ENCODE measurements at places on chromosomes 12 and 14.

DNA sequence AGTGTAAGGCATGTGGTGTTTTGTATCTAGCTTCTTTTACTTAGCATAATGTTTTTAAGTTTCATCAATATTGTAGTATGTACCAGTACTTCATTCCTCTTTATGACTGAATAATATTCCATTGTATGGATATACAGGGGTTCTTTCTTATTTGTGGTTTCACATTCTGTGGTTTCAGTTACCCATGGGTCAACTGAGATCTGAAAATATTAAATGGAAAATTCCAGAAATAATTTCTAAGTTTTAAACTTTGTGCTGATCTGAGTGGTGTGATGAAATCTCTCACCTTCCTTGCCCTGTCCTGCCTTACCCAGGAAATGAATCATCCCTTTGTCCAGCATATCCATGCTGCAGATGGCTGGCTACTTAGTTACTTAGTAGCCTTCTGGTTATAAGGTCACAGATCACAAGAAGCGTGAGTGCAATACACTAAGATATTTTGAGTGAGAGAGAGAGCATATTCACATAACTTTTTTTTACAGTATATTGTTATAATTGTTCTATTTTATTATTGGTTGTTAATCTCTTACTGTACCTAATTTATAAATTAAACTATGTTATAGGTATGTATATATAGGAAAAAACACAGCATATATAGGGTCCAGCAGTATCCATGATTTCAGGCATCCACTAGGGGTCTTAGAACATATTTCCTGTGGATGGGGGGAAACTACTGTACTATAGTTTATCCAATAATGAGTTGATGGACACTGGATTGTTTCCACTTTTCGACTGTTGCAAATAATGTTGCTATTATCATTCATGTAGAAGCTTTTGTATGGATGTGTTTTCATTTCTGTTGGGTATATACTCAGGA lies 59.6 kb upstream of the LRTM2 start:
- no peak for DNase-seq

- no peak for DNase-seq
These were observed 224.2 kb downstream of the RAD51B start for GRCh38 chr14:68043752-68044151.

DNA sequence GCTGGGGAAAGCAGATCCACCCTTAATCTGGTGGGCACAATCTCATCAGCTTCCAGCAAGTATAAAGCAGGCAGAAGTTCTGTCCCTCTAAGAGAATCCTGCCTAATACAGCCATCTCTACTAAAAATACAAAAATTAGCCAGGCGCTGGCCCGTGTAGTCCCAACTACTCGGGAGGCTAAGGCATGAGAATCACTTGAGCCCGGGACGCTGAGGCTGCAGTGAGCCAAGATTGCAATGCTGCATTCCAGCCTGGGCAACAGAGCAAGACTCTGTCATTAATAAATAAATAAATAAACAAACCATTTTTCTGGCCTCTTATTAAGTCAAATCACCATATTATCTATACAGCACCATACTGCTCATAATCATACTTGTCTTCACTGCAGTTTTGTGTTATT lies 111.2 kb downstream of the MED13L start:
- DNase-seq, result no peak

DNA sequence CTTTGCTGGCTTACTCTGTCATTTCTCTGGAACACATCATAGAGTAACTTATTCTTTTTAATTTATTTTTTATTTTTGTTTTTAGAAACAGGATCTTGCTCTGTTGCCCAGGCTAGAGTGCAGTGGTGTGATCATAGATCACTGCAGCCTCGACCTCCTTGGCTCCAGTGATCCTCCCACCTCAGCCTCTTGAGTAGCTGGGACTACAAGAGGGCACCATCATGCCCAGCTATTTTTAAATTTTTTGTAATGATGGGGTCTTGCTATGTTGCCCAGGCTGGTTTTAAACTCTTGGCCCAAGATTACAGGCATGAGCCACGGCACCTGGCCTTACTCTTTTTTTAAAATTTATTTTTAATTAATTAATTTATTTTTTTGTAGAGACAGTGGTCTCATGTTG lies 32.2 kb upstream of the RD3L start:
- no peak for DNase-seq

DNA sequence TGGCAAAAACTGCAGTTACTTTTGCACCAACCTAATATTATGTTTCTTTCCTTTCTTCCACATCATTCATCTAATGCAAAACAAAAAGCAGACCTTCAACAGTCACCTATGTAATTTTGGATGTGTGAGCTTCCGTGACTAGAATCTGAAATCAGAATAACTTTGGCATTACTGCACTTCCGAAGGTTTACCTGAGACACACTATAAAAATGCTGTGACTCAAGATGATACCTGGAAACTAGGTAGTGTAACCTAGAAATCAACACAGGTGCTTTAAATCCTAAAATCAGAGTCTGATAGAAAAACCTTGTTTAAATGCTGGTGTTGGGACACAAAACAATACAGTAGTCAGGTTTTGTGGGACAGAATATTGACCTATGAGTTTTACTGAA lies 2.2 kb downstream of the BTBD7 start:
- DNase-seq, result no peak

All from natural killer cell treated with Interleukin-12 subunit alpha and Interleukin-12 subunit beta and Interleukin-15 and Interleukin-18, amount 100 ng/mL, for 72 hours (primary cell).